Temporal lobe (tissue), 4 donors: ENCODE measurements at places on chromosomes 11 and 22. TPM values are rescaled to one million over a fixed set of nuclear protein-coding genes. Genes with fewer than 3 reads are reported as not detected.

KCNJ1 gene
- total RNA-seq, result not detected

SCN4B gene
- total RNA-seq, result 6.4 TPM

FAM111B gene
- 1.7 TPM for total RNA-seq

NEFH gene
- 0.49 TPM for total RNA-seq

UBQLNL gene
- under 0.01 TPM for total RNA-seq

CEND1 gene
- total RNA-seq, result 8.6 TPM

ABCC8 gene
- 11.3 TPM for total RNA-seq

SCUBE2 gene
- 3.9 TPM for total RNA-seq

TMPRSS5 gene
- 2.0 TPM for total RNA-seq

TIMM8B gene
- total RNA-seq, result 35.4 TPM

BTG4 gene
- not detected for total RNA-seq

LRRC55 gene
- 24.8 TPM for total RNA-seq

GLB1L3 gene
- 0.49 TPM for total RNA-seq

SMARCB1 gene
- 30.0 TPM for total RNA-seq

CDC45 gene
- total RNA-seq, result 0.49 TPM

CRYBB2 gene
- total RNA-seq, result 0.25 TPM

OR52H1 gene
- not detected for total RNA-seq

MMP1 gene
- total RNA-seq, result not detected

CTSW gene
- not detected for total RNA-seq

APBB1 gene
- 202 TPM for total RNA-seq

PKNOX2 gene
- 5.4 TPM for total RNA-seq

KDM4E gene
- total RNA-seq, result not detected

GAL3ST1 gene
- total RNA-seq, result 0.74 TPM

PATE3 gene
- not detected for total RNA-seq

APOA4 gene
- total RNA-seq, result not detected

SPON1 gene
- total RNA-seq, result 36.4 TPM

CHST1 gene
- total RNA-seq, result 12.5 TPM

UBQLN3 gene
- total RNA-seq, result under 0.01 TPM

KRTAP5-11 gene
- not detected for total RNA-seq

KCNJ11 gene
- 5.7 TPM for total RNA-seq

CEP126 gene
- total RNA-seq, result 13.8 TPM

FERMT3 gene
- total RNA-seq, result 0.98 TPM

PHETA2 gene
- total RNA-seq, result 2.5 TPM

SYT13 gene
- 130 TPM for total RNA-seq

PHOX2A gene
- total RNA-seq, result not detected

SCGB2A2 gene
- total RNA-seq, result not detected

RTN4R gene
- total RNA-seq, result 7.6 TPM

SAA1 gene
- not detected for total RNA-seq

SNX32 gene
- 10.8 TPM for total RNA-seq

UPB1 gene
- 0.25 TPM for total RNA-seq

TMPRSS4 gene
- total RNA-seq, result 0.74 TPM

VSTM5 gene
- total RNA-seq, result 2.0 TPM

KCNK4 gene
- total RNA-seq, result 1.5 TPM

TRIM48 gene
- not detected for total RNA-seq

PRCP gene
- total RNA-seq, result 32.9 TPM

KCNE3 gene
- total RNA-seq, result 0.98 TPM

CELSR1 gene
- total RNA-seq, result 3.9 TPM

TYMP gene
- 1.5 TPM for total RNA-seq

CBLIF gene
- not detected for total RNA-seq

ROBO3 gene
- 4.7 TPM for total RNA-seq

FGF19 gene
- not detected for total RNA-seq
